ENCODE measurements at places on chromosomes 16 and 17. TPM values are rescaled to one million over a fixed set of nuclear protein-coding genes. Genes with fewer than 3 reads are reported as not detected.

The C1QL1 gene
- 0.71 TPM for total RNA-seq

The CSH2 gene
- total RNA-seq, result not detected

The CDC42EP4 gene
- total RNA-seq, result 37.0 TPM

The AFMID gene
- total RNA-seq, result 29.1 TPM

The RCVRN gene
- total RNA-seq, result not detected

The FA2H gene
- total RNA-seq, result 1.7 TPM

The LLGL2 gene
- total RNA-seq, result 48.8 TPM

The HCFC1R1 gene
- 27.3 TPM for total RNA-seq

The RAD51C gene
- 28.2 TPM for total RNA-seq

The TPPP3 gene
- 0.19 TPM for total RNA-seq

The MPDU1 gene
- 153 TPM for total RNA-seq

The TAF1C gene
- 21.4 TPM for total RNA-seq

The ZG16 gene
- not detected for total RNA-seq

The SMIM36 gene
- total RNA-seq, result not detected

The TNK1 gene
- 13.0 TPM for total RNA-seq

The WWP2 gene
- total RNA-seq, result 16.5 TPM

The KANSL1 gene
- 23.6 TPM for total RNA-seq

The GAS2L2 gene
- not detected for total RNA-seq

The RTN4RL1 gene
- 3.1 TPM for total RNA-seq

The TPSG1 gene
- not detected for total RNA-seq

The SLC6A2 gene
- total RNA-seq, result 0.23 TPM

The FOXC2 gene
- 2.0 TPM for total RNA-seq

The SLC16A6 gene
- total RNA-seq, result 2.5 TPM

The FBXL16 gene
- 1.8 TPM for total RNA-seq

The SMIM22 gene
- 5.2 TPM for total RNA-seq

The MSLN gene
- total RNA-seq, result 11.5 TPM

The NPIPA3 gene
- total RNA-seq, result not detected

The WNT3 gene
- total RNA-seq, result 1.1 TPM

The OR1F1 gene
- 0.78 TPM for total RNA-seq

The PHF12 gene
- 15.3 TPM for total RNA-seq

The ABCA8 gene
- not detected for total RNA-seq

The MT1A gene
- total RNA-seq, result not detected

The C16orf96 gene
- total RNA-seq, result not detected

The CYTH1 gene
- total RNA-seq, result 41.9 TPM

Measured in airway epithelial cell (primary cell).